ENCODE measurements at places on chromosomes 2 and 18.

DNA sequence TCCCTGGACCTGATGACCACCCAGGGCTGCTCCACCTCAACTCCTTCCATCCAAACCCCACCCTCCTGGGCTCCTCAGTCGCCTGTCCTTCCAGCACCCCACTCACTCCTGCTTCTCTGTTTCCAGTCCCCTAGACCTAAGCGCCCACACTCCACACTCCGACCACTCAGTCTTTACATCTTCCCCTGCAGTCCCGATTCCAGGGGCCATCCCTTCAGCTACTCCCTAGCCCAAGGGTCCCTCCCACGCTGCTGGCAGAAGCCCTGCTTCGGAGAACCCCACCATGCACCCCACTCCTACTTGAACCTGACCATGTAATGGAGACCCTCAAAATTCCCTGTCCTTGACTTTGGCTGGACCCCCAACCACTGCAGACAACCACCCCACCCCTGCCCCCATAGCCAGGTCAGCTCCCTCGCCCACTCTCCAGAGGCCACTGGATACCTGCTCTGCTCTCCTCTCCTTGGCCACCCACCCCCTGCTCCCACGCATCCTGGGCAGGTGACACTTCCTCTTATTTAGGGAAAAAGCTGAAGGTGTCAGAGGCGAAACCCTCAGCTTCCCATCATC lies 28.2 kb downstream of the EMX1 start:
- peaks cover under 1% of the 10 kb centered on the region for H3K4me1 ChIP-seq
- H3K27me3 ChIP-seq: no peaks in the 10 kb centered on the region

- no peak overlapping the region for H3K27ac ChIP-seq
- H3K36me3 ChIP-seq: no peaks in the 10 kb centered on the region
- H3K27me3 ChIP-seq: no peaks in the 10 kb centered on the region
- no peak for DNase-seq
- no peaks in the 10 kb centered on the region for H3K4me1 ChIP-seq
Observed at GRCh38 chr2:145546091-145546490, 1026.2 kb upstream of the ZEB2 start.

- peaks cover 8% of the 10 kb centered on the region for H3K4me1 ChIP-seq
- no peaks in the 10 kb centered on the region for H3K36me3 ChIP-seq
- no peak overlapping the region for H3K27ac ChIP-seq
- H3K27me3 ChIP-seq: no peaks in the 10 kb centered on the region
Observed at GRCh38 chr18:75273817-75274216, 63.2 kb downstream of the TSHZ1 start.

DNA sequence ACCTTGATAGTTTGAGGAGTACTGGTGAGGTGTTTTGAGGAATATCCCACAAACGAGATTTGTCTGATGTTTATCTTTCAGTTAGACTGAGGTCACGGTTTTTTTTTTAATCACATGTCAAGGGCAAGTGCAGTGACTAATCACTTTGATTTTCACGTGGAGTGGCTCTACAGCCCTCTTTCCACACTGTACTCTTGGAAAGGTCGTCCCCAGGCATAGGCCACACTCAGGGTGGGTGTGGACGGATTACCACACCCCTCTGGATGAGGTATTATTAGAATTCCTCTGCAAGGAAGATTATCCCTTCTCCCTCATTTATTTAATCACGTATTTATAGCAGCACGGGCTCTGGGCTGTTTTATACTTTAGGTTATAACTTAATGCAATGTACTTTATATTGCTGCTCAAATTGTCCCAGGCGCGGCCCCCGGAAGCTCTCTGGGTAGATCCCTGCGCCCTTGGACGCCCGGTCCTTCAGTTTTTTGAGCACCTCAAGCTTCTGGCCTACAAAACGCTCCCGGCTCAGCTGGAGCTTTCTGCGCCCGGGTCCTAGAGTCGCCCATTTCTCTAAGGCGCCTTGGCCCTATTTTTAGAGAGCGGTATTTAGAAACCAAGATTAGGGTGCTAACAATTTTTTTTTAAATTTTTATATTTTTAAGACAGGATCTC lies 515 bp upstream of the PLEKHB2 start:
- H3K36me3 ChIP-seq: peaks cover 7% of the 10 kb centered on the region
- no peak for DNase-seq

DNA sequence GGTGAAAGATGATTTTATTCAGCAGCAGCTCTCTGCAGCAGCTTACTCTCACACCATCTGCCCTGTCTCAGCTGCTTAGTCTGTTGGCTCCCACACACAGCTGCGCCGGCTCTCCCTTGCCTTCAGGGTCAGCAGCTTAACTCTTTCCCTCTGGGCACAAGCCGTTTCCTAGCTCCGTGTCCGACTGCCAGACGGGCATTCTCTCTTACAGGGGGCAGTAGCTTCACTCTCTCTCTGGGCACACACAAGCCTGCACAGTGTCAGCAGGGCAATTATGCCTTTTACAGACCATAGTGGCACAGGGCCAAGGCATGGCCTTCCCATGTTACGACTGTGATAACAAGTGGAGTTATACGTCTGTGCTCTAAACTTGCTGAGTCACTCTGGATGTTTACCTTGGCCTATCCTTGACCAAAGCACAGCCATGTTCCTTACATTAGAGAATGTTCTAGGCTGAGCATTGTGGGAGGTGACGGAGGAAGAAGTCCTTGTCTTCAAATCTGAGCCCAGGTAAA lies 31.7 kb downstream of the PCARE start:
- no peak overlapping the region for H3K27ac ChIP-seq
- no peak overlapping the region for H3K4me3 ChIP-seq
- no peak for DNase-seq
- no peaks in the 10 kb centered on the region for H3K27me3 ChIP-seq
- no peaks in the 10 kb centered on the region for H3K36me3 ChIP-seq

- no peaks in the 10 kb centered on the region for H3K27me3 ChIP-seq
- no peak overlapping the region for H3K27ac ChIP-seq
- no peak overlapping the region for H3K4me3 ChIP-seq
- DNase-seq: peak; percentile 32
- peaks cover 8% of the 10 kb centered on the region for H3K4me1 ChIP-seq
- peaks cover 13% of the 10 kb centered on the region for H3K36me3 ChIP-seq
Observed at GRCh38 chr18:54386043-54386442, 28.3 kb downstream of the C18orf54 start.

- H3K36me3 ChIP-seq: peaks cover 5% of the 10 kb centered on the region
- H3K4me3 ChIP-seq: no peak overlapping the region
- H3K27ac ChIP-seq: no peak overlapping the region
- DNase-seq: no peak
- no peaks in the 10 kb centered on the region for H3K4me1 ChIP-seq
Observed at GRCh38 chr2:69639266-69639665, 4.3 kb downstream of the AAK1 start.

DNA sequence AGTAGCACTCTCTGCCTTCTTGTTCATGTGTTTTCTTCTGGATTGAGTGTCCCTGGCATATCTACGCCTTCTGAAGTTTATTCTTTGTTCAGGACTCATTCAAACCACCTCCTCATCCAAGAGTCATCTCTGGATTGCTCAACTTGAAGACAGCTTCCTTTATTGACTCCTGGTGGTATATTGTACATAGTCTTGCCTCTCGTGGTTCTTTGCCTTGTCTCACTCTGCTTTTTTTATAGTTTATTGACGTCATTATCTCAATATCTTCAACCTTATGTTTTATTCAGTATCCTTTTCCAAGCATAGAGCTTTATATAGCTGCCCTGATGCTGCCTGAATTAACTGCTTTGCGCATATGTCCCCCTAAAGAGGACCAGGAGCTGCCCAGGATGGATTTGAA lies 161.7 kb downstream of the INSIG2 start:
- H3K27ac ChIP-seq: no peak overlapping the region
- no peaks in the 10 kb centered on the region for H3K4me1 ChIP-seq
- no peak overlapping the region for H3K4me3 ChIP-seq
- H3K27me3 ChIP-seq: no peaks in the 10 kb centered on the region
- no peak for DNase-seq
- H3K36me3 ChIP-seq: no peaks in the 10 kb centered on the region

DNA sequence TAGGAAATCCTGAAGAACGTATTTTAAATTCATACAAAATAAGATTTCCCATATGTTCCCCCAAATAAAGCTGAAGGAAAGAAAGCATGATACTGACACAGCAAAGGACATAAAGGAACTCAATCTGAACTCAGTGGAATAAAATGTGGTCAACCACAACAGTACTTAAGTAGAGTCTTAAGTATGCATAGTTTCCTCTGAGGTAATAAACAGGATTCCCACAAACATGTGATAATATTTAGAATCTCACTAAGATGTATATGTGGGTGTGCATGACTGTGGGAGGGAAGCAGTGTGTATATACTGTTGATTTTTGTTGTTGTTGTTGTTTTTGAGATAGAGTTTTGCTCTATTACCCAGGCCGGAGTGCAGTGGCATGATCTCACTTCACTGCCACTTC lies 69.3 kb downstream of the NOL10 start:
- no peaks in the 10 kb centered on the region for H3K4me1 ChIP-seq
- no peak overlapping the region for H3K27ac ChIP-seq
- no peaks in the 10 kb centered on the region for H3K27me3 ChIP-seq
- peaks cover 25% of the 10 kb centered on the region for H3K36me3 ChIP-seq

DNA sequence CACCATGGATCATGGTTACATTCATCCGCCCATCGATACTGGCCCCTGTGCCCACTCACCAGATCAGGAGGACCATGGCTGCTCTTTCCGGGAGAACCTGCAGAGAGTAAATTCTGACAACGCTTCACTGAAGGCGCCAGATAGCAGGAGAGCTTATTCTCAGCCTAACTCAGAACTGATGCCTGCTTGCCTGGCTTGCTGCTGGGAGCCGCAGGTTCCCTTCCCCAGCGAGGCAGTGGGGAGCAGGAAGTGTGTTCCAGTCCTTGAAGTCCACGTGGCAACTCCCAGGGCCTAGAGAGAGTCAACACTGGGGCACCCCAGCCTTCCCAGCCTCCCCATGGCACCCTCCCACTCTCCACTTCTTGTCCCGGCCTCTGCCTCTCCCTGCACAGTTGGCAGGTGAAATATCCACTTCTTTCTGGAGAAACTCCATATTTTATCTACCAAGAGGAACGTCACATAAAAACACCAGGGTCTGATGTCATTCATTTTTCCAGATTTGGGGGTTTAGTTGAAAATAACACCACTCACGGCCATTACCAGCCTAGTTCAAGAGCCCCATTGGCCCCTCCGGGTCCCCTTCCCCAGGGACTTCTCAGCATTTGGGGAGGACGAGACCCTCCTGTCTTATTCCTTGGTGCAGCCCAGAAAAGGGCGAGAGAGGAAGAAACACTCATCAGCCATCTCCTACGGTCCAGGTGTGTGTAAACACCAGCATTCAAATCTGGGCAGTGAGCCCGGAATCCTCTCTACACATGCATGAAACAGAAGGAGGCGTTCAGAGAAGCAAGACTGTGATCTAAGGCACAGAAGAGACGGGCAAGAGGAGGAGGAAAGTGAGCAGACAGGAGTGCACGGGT lies 3.5 kb upstream of the TUBB6 start:
- no peak overlapping the region for H3K4me3 ChIP-seq
- H3K4me1 ChIP-seq: peaks cover 4% of the 10 kb centered on the region
- peaks cover 3% of the 10 kb centered on the region for H3K36me3 ChIP-seq
- H3K27me3 ChIP-seq: peaks cover 7% of the 10 kb centered on the region
- no peak overlapping the region for H3K27ac ChIP-seq

DNA sequence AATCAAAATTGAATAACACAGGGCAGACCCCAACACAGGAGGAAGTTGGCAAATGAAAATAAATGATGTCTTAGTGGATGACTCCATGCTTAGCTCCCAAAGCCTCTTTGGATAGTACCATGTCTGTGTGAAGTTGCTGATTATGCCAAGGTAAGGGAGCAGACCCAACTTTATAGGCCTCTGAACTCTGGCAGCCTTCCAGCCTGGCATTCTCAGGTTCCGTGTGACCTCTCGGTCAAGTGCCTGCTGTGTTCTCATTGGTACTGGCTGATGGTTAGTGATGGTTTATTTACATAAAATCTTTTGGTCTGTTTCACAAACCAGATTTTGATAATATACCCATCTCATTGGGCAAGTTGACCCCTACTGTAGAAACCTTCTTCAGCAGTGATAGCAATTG lies 112.2 kb upstream of the TTC39C start:
- H3K4me1 ChIP-seq: no peaks in the 10 kb centered on the region
- no peaks in the 10 kb centered on the region for H3K36me3 ChIP-seq
- DNase-seq: no peak
- no peak overlapping the region for H3K4me3 ChIP-seq
- H3K27me3 ChIP-seq: no peaks in the 10 kb centered on the region

DNA sequence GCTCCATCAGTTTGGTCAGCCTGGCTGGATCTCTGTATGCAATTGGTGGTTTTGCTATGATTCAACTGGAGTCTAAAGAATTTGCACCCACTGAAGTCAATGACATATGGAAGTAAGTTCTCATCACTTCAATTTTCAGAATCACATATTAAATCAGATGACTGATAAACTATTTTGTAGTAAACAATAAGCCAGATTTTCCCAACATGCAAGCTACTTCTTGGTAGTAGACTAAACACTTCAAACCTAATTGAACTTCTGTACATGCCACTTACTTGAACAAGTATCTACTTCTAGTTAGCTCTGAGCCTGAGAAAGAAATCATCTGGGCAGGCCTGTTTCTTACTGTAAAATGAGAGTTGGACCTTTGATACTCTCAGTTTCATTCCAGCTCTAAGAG lies 11.4 kb downstream of the KLHL41 start:
- no peaks in the 10 kb centered on the region for H3K27me3 ChIP-seq
- no peak for DNase-seq
- no peak overlapping the region for H3K4me3 ChIP-seq
- H3K4me1 ChIP-seq: no peaks in the 10 kb centered on the region
- no peaks in the 10 kb centered on the region for H3K36me3 ChIP-seq
- no peak overlapping the region for H3K27ac ChIP-seq

DNA sequence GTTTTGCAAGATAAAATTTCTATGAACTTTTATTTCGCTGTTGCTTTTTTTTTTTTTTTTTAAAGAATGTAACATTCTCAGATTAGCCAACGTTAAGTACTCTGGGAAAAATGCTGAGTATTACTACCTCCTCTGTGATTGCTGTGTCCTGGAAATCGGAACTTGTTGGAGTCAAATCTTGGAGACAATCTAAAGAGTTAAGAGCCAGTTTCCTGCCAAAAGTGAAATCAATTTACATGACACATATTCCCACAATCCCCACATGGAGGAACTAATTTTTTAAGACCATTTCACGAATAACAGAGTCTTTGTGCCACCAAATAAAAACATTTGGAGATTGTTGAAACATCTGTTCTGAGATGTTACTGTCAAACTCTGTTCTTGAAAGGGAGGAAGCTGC lies 127.8 kb downstream of the MEP1B start:
- DNase-seq: no peak
- H3K27ac ChIP-seq: no peak overlapping the region
- no peaks in the 10 kb centered on the region for H3K4me1 ChIP-seq
- H3K27me3 ChIP-seq: no peaks in the 10 kb centered on the region
- no peak overlapping the region for H3K4me3 ChIP-seq

- no peaks in the 10 kb centered on the region for H3K27me3 ChIP-seq
- no peak overlapping the region for H3K27ac ChIP-seq
- no peaks in the 10 kb centered on the region for H3K36me3 ChIP-seq
- H3K4me3 ChIP-seq: no peak overlapping the region
- H3K4me1 ChIP-seq: no peaks in the 10 kb centered on the region
- no peak for DNase-seq
Observed at GRCh38 chr2:142754182-142754581, 123.3 kb upstream of the KYNU start.

DNA sequence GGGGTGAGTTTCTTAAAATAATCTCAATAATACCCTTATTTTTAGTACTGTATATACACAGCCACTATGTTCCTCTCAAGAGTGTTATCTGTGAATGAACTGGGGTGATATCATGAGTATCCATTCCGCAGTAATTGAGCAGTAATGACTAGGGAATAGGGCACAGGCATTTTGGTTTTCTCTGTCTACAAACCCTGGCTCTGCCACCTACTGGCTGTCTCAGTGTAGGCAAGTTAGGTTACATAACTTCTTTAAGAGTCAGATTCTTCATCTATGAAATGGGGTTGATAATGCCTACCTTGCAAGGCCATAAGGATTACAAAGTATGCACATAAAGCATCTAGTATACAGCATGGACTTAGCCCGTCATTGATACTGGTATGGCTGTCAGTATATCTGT lies 555.8 kb downstream of the NRXN1 start:
- no peaks in the 10 kb centered on the region for H3K27me3 ChIP-seq
- H3K4me1 ChIP-seq: no peaks in the 10 kb centered on the region

Data from H9 (cell line).